ENCODE measurements at places on chromosomes 6 and 20.
A peak's percentile ranks its signal among the peaks of the same experiment; 100 is the strongest.

- DNase-seq, result no peak
These were observed 294.2 kb upstream of the SYNCRIP start for GRCh38 chr6:85936916-85937315.

DNA sequence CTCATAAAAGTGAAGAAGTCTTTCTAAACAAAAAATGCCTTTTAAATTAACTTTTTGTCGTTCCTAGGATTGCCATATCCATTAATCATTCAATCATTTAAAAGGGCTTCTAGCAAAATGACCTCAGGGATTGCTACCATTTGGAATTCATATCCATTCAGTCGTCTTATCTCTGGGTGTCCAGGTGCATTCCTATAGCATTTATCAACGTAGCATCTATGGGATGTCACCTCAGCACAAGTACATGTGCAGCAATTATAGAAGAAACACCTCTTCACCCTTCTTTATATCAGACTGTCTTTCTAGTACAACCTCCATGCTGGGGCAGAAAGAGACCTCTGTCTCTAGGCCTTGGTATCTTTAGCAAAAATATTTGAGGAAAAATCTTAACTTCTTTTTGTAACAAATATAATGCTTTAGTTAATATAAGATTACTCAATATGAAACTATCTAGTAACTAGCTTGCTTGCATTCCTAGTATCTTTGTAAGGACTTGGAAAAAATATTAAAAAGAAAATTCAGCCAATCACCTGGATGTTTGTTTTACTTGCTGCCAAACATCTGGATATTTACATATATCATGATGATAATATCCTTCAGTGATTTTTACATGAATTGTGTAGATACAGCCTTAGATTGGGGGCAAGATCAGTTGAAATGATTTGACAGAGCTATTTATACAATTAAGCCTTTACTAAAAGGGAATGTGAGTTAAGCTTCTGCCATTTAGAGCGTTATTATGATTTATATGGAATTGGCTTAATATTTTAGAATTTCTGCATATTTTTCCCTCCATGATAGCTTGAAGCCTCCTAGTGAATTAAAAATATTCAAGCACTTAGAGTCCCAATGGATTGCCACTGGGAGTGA, 356.8 kb downstream of the HDGFL1 start:
- no peak for DNase-seq

- no peak for DNase-seq
These were observed 660.5 kb upstream of the MAN1A1 start for GRCh38 chr6:120010075-120010474.

DNA sequence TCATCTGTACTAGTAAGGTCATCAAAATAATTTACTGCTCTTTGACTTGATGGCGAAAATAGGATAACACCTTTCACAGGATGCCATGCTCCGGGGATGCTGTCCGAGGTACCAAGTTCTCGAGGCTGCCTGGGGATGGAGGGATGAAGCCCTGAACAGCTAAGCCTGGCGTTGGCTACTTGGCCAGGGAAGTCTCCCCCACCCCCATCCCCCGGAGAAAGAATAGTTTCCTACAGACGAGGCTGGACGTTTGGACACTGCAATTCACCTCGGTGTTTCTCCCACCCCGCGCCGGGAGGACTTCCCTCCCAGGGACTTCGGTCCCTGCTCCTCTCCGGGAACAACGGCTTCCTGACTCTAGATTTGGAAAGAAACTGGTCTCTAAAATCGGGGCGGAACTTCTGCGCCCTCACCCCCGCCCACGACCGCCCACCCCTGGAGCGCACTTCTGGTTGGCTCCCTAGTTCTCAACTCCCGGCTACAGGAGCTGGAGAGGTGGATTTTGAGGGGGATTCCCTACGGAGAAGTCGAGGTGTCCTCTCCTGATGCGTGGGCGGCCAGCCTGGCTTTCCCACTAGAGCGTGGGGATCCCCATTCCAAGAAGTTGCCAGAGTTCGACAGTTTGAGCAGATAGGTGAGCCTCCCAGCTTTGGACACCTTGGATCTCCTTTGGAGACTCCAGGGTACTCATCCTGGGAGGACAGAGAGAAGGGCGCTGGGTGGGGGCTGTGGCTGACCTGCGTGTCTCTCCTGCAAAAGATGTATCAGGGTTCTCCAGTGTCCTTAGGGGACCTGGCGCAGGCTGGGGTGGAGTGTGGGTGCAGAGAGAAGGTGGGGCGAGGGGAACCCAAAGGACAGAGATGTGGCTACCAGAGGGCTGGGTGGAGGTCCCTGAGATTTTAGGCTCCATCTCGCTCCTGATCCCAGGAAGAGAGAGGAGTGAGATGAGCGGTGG, 1.1 kb downstream of the PCSK2 start:
- no peak for DNase-seq

DNA sequence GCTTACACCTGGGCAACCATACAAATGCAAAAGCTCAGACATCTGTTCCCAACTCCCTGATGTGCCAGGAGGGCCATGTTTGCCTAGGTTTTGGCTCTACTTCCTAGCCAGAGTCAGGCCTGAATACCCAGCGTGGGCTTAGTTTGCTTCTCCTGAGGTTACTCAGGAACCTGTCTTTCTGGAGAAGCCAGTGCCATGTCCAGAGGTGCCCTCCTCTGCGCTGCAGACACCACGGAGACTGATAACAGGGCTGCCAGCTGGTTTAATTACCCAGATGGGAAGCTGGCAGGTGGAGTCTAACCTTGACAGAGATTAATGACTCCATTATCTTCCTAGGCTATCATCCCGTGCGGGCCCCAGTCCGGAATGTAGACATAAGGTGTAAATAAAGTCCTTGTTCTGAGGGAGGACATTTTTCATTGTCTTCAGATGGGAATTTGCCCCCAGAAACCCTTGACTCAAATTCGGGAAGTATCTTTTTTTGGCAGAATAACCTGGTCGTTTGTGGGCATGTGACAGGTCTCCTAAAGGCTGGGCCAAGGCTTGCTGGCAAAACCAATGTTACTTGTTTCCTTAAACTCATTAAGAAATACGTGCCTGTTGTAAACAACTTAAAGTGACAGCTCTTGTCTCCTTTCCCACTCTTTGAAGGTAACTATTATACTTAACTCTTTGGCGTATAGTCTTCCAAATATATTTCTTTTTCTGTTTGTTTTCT, 29.2 kb upstream of the ZNFX1 start:
- DNase-seq, result no peak

GRCh38 chr6:153401751-153402150, 270.7 kb upstream of the RGS17 start:
- DNase-seq, result no peak

DNA sequence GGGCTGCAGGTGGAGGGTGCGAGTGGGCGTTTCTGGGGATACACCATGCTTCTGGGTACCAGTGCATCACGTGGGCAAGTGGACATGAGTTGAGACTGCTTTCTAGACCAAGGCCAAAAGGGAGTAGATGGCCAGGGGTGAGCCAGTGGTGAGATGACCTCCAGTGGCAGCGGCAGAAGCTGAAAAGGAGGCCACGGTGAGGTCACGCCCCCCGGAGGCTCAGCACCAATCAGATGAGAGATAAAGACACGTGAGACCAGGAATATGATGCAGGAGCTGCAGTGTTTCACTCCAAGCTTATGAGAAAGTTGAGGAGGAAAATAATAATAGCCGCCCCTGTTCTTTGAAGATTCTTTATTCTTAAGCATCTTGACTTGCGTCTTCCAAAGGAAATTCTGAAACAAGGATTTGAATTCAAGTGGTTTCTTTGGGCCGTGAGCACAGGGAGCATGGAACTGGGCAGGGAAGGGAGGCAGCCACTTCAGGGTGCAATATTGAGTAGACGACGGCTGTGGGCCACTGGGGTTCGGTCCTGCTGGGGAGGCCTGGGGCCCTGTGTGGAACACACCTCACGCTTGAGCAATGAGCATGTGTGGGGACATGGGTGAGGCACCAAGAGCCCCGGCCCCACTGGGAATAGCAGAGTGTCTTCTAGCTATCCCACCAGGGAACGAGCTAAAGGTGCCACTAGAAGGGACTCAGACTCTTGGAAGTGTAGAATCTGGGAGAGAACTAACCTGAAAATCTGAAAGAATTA, 156.7 kb upstream of the LRFN2 start:
- no peak for DNase-seq

DNA sequence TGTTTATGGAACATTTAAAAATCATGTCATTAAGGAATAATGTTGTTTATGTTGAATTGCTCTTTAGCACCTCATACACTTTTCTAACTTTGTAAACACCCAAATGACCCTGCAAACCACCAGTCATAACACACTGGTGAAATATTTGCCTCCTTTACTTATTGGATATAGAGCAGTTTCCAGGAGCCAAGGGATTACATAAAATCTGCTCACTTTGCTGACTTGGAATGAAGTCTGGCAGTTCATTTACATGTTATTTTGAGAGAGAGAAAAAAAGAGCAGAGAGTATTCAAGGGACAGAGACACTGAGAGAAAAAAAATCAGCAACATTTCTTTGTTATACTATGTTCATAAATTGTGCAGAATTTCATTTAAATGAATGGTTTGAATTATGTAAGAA, 46.6 kb upstream of the DEFB112 start:
- DNase-seq, result no peak

DNA sequence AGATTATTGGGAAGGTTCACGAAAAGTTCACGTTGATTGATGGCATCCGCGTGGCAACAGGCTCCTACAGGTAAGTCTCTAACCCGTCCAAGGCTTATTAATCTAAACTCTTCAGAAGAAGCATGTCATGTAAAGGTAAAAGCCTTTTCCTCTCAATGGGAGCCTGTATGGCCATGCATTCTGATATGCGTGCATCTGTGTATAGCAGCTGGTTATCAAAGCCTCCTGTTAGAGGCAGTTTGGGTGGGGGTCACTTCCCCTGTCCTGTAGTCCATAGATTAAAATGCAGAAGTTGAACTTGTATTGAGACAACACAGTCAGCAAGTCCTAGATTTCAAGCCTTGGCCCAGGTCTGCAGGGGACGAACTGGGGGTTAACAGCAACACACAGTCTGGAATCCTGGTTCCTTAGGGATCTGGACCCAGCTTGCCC, 14.2 kb upstream of the DHX35 start:
- no peak for DNase-seq

GRCh38 chr6:159462431-159462830, 230.6 kb downstream of the SOD2 start:
- no peak for DNase-seq

- DNase-seq, result no peak
These were observed 50.4 kb upstream of the TAB2 start for GRCh38 chr6:149267072-149267471.

DNA sequence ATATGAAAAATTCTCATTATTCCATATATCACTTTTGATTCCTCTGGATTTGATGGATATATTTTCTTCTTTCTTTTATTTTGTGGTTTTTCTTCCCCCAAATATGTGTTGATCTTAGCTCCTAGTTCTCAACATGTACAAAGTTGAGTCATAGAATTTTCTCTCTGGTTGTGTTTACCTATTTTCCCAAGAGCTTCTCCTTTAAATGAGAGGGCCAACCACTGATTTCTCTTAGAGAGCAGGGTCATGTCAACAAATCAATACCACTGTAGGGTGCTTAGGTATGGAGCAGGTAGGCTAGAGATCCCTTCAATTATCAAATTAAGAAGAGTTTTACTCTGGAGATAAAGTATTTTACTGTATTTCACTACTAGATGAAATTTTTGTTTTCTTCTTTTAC, 145.7 kb downstream of the BMP5 start:
- DNase-seq, result no peak

- DNase-seq, result no peak
These were observed 38.4 kb downstream of the RREB1 start for GRCh38 chr6:7145885-7146828.

- DNase-seq, result no peak
These were observed 6.6 kb downstream of the SLC2A4RG start for GRCh38 chr20:63745961-63746731.

DNA sequence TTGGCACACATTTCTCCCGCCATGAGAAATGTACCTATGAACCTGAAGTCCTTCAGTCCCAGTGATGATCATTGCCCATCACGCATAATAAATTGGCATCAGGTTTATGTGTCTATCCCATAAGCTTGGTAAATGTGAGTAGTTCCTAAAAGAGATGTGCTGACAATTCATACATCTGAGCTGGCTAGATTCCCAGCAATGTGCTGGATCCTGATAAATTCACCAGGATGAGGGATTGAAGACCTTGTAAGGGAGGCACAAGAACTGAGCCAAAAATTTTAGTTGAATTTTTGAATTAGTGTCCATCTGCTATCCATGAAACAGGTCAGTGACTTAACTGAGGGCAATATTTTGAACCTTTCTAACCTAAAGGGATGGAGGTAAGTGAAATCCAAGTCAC, 267.9 kb upstream of the CITED2 start:
- no peak for DNase-seq

GRCh38 chr6:98782772-98783171, 51.6 kb upstream of the POU3F2 start:
- DNase-seq, result no peak

DNA sequence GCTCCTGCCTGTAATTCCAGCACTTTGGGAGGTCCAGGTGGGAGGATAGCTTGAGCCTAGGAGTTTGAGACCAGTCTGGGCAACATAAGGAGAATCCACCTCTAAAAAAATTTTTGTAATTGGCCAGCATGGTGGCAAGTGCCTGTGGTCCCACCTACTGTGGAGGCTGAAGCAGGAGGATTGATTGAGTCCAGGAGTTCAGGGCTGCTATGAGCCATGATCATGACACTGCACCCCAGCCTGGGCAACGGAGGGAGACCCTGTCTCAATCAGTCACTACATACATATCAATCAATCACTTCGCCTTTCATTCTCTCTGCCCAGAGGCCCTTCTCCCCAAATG, 1.1 kb upstream of the STK38 start:
- DNase-seq, result peak; percentile 10

- DNase-seq, result no peak
These were observed 25.9 kb downstream of the PPARD start for GRCh38 chr6:35368038-35368887.

- DNase-seq, result no peak
These were observed 53.8 kb downstream of the NCOA6 start for GRCh38 chr20:34771680-34772081.

All from stimulated activated CD4-positive, alpha-beta T cell treated with anti-CD3 and anti-CD28 coated beads, Interleukin-12 subunit alpha, Interleukin-12 subunit beta, amount 100 ng/mL, for 48 hours (primary cell).